ENCODE measurements at places on chromosomes 13 and 19.
A peak's percentile ranks its signal among the peaks of the same experiment; 100 is the strongest.

GRCh38 chr19:33405553-33406461, 32.3 kb downstream of the CEBPG start:
- DNase-seq = no peak

GRCh38 chr13:49246850-49247642, 679 bp upstream of the CDADC1 start:
- DNase-seq = no peak

DNA sequence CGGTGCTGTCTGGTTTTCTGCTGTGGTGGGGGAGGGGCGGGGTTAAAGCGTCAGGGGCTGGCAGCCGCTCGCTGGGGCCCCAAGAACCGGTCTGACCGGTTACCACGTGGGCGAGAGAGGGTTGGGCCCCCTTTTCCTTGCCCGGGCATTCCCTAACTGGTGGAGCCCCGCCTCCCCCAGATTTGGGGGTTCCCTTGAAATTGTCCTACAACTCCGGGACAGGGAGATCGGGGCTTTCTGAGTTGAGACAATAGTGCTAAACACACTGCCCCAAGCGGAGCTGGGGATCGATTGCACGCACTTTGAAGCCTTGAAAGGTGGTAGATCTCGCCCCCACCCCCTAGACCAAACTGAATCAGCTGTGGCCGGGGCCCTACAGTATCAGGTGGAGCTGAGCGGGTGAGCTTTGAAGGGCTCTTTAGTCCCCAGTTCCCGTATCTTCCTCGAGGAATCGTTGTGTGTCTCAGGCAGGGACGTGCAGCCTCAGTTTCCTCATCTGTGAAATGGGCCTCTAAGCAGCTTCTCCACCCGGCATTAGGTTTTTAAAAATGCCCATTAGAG, 4.8 kb downstream of the IER2 start:
- DNase-seq = no peak

DNA sequence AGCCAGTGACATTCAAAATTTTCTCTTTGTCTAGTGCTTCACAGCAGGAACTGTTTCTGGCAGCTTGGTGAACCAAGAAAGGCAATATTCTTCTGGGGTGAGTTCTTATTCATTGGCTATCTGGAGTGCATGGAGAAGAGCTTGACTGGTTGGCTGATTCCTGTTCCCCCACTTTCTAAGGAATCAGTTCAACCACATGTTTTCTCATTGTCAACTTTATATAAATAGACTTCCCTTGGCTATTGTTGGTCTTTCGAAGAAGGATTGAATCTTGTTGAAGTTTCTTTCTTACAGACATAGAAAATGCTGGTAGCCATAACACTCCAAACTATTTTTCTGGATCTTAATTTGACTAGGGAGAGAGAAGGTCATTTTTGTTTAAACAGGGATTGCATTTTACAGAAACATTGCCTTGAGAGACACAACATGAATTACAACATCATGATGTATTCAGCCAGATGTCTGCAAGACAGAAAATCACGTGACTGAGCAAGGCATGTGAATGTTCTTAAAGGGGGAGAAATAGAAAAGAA, 85.2 kb downstream of the EDNRB start:
- DNase-seq = no peak

DNA sequence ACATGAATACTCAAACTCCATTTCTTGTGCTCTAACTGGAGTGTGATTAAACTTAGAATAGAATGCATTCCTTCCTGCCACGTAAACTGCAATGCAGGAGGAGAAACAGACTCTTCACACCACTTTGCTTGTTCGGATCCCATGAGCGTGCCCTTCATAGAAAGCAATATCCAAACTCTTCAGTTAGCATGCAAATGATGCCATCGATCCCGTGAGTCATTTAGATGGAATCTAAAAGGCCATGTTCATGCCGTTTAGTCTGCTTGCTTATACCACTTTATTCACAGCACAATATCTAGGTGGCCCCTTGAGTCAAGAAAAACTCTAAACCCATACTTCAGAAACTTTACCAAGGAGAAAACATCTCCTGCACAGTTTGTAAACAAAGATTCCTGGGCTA, 225.8 kb downstream of the OXGR1 start:
- DNase-seq = no peak

DNA sequence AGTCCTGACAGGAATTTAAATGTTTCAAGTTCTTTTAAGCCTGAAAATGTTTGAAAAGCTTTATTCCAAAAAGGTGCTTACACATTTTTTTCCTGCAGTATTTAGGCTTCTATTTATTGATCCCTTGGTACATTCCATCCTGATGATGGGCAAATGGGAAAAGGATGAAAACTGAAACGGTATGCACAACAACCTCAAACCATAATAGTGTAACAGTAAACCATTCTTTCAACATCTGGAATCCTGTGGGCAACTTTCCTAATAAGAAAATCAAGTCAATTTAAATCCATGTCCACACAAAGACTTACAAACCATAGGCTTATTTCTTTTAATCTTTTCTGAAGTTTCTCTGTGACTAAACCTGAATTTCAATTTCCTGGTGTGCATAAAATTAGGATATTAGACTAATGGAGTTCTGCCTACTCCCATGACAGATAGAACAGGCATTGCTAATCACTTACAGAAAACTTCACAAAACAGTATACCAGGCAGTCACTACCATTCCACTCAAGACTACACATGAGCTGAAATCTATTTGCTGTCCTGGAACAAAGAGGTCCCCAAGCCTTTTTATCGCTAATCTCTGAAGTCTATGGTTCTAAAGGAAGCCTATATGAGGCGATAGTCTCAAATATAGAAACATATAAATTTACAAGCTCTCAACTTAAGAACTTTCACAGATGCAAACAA, 103.3 kb downstream of the DLEU7 start:
- DNase-seq = no peak

GRCh38 chr13:106527826-106528225, 7.6 kb downstream of the EFNB2 start:
- no peak for DNase-seq

DNA sequence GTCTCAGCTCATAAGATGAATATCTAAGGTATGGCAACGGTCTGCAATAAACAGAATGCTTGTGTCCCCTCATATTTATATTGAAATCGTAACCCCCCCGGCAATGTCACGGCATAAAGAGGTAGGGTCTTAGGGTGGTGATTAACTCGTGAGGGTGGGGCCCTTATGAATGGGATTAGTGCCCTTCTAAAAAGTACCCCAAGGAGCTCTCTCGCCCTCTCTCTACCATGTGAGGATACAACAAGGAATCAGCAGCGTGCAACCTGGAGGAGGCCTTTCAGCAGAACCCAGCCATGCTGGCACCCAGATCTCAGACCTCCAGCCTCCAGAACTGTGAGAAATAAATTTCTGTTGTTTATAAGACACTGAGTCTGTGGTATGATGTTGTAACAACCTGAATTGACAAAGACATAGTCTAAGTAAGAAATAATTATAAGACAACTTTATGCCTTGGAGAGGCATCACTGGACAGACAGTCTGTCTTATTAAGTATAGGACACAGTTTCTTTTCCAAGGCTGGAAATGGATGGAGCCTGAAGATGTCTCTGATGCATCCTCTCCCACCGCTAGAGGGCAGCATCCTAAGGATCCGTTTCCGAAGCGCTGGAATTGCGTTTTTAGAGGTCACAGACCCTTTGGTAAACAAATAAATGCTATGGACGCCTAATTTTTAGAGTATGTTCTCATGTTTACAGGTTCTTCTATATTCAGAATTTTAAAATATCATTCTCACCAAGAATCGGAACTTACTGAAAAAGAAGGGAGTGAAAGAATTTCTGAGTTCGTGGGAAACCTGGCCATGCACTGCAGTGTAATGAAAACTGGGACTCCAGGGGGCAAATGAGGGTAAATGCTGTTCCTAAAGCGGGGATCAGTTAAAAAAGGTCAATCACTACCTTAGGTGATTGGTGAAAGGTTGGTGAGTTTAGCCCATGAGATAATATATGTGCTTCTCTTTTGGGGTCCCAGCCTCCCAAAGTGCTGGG, 13.3 kb upstream of the LEUTX start:
- peak; percentile 28 for DNase-seq

- no peak for DNase-seq
Observed at GRCh38 chr13:90105276-90105675, 1242.2 kb upstream of the MIR17HG start.

- no peak for DNase-seq
Observed at GRCh38 chr19:51524666-51525264, 6.7 kb downstream of the SIGLEC6 start.

GRCh38 chr19:35755550-35756376, 1.1 kb downstream of the HSPB6 start:
- no peak for DNase-seq

- DNase-seq = no peak
Observed at GRCh38 chr13:52361225-52361624, 44.7 kb downstream of the THSD1 start.

- DNase-seq = no peak
Observed at GRCh38 chr13:44050450-44051063, 170.9 kb downstream of the LACC1 start.

GRCh38 chr13:22161871-22162270, 491.0 kb downstream of the FGF9 start:
- no peak for DNase-seq

DNA sequence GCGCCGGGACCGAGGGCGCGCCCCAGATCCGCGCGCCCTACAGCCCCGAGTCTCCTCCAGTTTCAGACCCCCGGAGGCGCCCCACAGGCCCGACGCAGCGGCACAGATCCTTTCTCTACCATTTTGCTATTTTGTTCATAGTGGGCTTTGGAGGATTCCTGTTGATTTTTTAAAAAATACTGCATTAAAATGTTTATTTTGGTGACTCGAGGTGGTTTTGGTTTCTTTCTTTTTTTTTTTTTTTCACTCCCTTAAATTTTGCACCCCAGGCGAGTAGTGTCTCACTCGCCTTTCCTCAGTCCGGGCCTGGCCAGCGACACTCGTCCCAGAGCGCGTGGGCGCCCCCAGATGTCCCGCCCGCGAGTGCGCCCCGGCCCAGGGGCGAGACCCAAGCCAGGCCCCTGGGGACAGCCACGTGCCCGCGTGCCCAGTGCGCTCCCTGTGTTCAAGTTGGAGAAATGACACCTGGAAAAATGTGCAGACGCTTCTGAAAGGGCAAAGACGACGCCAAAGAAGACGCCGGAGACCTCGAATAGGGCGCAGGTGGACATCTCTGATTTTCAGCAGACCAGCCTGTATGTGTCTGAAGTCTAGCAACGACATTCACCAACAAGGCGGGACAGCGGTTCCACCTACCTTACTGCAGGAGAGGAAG, 471 bp upstream of the INSR start:
- DNase-seq = peak; percentile 43

DNA sequence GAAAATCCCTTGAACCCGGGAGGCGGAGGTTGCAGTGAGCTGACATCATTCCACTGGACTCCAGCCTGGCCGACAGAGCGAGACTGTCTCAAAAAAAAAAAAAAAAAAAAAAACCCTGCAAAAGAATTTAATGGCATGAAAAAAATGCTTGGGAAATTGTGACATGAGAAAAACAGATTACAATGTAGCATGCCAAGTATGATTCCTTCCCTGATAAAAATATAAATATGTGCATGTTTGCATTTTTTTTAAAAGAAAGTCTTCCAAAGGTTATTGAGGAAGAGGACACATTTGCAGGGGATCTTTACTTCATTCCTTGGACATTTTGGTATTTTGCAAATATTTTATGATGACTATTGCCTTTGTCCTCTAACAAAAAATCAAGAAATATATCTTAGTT, 14.5 kb upstream of the ZBTB32 start:
- DNase-seq = no peak

DNA sequence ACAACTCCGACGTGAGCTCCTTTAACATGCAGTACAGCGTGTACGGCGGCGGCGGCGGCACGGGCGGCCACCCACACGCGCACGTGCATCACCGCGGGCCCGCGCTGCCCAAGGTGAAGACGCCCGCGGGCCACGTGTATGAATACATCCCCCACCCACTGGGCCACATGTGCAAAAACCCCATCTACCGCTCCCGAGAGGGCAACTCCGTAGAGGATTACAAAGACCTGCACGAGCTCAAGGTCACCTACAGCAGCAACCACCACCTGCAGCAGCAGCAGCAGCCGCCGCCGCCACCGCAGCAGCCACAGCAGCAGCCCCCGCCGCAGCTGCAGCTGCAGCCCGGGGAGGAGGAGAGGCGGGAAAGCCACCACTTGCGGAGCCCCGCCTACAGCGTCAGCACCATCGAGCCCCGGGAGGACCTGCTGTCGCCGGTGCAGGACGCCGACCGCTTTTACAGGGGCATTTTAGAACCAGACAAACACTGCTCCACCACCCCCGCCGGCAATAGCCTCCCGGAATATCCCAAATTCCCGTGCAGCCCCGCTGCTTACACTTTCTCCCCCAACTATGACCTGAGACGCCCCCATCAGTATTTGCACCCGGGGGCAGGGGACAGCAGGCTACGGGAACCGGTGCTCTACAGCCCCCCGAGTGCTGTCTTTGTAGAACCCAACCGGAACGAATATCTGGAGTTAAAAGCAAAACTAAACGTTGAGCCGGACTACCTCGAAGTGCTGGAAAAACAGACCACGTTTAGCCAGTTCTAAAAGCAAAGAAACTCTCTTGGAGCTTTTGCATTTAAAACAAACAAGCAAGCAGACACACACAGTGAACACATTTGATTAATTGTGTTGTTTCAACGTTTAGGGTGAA, 6.6 kb downstream of the SLITRK5 start:
- DNase-seq = no peak

GRCh38 chr13:63435667-63436324, 2020.1 kb upstream of the PCDH20 start:
- no peak for DNase-seq

- peak; percentile 83 for DNase-seq
Observed at GRCh38 chr19:18417250-18418028, 1.8 kb upstream of the SSBP4 start.

- no peak for DNase-seq
Observed at GRCh38 chr13:88144580-88144979, 473.4 kb downstream of the SLITRK5 start.

GRCh38 chr13:97884707-97885468, 68.6 kb upstream of the IPO5 start:
- DNase-seq = no peak

DNA sequence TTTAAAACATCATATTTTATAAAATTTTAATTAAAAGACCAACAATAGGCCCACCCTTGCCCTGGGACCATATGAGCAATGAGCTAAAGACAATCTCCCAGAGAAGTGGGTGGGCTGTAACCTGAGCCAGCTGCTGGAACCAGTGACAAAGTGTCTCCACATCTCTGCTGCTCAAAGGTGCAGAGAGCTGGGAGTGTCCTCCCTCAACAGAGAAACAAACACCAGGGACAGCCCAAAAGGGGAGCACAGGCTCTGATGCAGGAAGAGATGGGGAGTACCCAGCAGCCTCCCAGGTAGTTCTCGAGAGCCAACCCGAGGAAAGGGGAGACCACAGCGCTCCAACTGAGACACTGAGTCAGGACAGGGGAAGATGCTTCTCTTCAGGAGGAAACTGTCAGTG, 39.1 kb downstream of the DOCK9 start:
- DNase-seq = no peak

- no peak for DNase-seq
Observed at GRCh38 chr13:77725071-77725470, 27.6 kb downstream of the SLAIN1 start.

GRCh38 chr19:7674010-7675005, 2.6 kb upstream of the MCEMP1 start:
- DNase-seq = peak; percentile 76

All from HuH-7 (cell line).